ENCODE measurements at places on chromosomes 2 and 18.

GRCh38 chr2:101478181-101479001 lies 3.5 kb upstream of the RFX8 start:
- no peak overlapping the region for H3K4me3 ChIP-seq
- H3K36me3 ChIP-seq, result no peaks in the 10 kb centered on the region
- H3K4me1 ChIP-seq, result peaks cover 4% of the 10 kb centered on the region
- peaks cover 3% of the 10 kb centered on the region for H3K27me3 ChIP-seq

DNA sequence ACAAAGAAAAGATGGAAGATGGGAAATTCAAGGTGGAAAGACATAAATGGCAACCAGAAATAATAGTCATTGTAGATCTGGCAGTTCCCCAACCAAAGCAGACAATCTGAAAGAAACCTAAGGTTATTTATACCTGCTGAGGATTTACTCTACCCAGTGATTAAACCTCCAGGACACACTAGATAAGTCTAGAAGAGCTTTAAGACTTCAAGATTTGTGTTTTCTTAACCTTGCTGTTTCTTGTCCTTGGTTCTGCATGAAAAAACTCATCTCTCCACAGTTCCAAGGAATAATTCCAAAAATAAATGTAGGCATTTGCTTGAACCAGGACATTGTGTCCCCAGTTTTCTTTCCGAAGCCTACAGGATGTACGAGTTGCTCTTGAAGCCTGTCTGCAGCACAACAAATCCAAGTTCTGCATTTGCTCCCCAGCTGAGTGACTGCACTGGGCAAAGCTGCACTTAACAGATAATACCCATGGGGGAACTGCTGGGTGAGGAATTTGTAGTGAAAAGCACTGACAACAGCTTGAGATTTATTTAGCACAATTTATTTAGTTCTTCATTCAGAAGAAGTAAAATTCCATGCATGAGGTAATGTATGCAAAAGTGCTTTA lies 19.8 kb downstream of the DTNA start:
- H3K27ac ChIP-seq, result no peak overlapping the region
- H3K4me1 ChIP-seq, result no peaks in the 10 kb centered on the region
- DNase-seq, result no peak
- H3K27me3 ChIP-seq, result no peaks in the 10 kb centered on the region
- H3K36me3 ChIP-seq, result no peaks in the 10 kb centered on the region

- H3K4me1 ChIP-seq, result peaks cover 11% of the 10 kb centered on the region
- no peak for DNase-seq
- H3K27ac ChIP-seq, result no peak overlapping the region
- no peak overlapping the region for H3K4me3 ChIP-seq
- no peaks in the 10 kb centered on the region for H3K27me3 ChIP-seq
These were observed 30.2 kb downstream of the NRP2 start for GRCh38 chr2:205712508-205712907.

- no peaks in the 10 kb centered on the region for H3K27me3 ChIP-seq
- H3K4me3 ChIP-seq, result no peak overlapping the region
- no peaks in the 10 kb centered on the region for H3K36me3 ChIP-seq
- no peak for DNase-seq
- no peak overlapping the region for H3K27ac ChIP-seq
These were observed 120.1 kb upstream of the SLC39A10 start for GRCh38 chr2:195536906-195537305.

GRCh38 chr2:53987336-53987921 lies 16.6 kb upstream of the PSME4 start:
- no peaks in the 10 kb centered on the region for H3K36me3 ChIP-seq
- no peak overlapping the region for H3K27ac ChIP-seq
- H3K27me3 ChIP-seq, result no peaks in the 10 kb centered on the region

- H3K27ac ChIP-seq, result no peak overlapping the region
- H3K27me3 ChIP-seq, result no peaks in the 10 kb centered on the region
- DNase-seq, result no peak
These were observed 74.9 kb downstream of the ATL2 start for GRCh38 chr2:38301969-38302702.

DNA sequence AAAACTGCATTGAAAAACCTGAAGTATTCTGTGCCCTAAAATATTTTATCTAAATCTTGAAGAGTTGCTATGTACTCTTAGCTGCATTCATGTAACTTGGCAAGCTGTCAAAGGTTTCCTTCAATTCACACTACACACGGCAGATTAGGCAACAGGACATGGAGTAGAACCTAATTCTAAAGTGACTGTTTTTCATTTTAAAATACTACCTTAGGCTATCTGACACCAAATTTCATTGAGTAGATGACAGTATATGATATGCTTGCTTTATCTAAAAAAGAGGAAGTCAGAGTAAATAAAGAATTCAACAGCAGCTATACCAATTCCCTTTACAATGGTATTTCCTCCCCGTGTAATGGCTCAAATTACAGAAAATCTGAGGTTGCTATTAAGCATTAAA lies 45.4 kb downstream of the EXOC6B start:
- no peak overlapping the region for H3K27ac ChIP-seq
- no peaks in the 10 kb centered on the region for H3K4me1 ChIP-seq
- no peak overlapping the region for H3K4me3 ChIP-seq
- no peak for DNase-seq
- no peaks in the 10 kb centered on the region for H3K27me3 ChIP-seq
- no peaks in the 10 kb centered on the region for H3K36me3 ChIP-seq

DNA sequence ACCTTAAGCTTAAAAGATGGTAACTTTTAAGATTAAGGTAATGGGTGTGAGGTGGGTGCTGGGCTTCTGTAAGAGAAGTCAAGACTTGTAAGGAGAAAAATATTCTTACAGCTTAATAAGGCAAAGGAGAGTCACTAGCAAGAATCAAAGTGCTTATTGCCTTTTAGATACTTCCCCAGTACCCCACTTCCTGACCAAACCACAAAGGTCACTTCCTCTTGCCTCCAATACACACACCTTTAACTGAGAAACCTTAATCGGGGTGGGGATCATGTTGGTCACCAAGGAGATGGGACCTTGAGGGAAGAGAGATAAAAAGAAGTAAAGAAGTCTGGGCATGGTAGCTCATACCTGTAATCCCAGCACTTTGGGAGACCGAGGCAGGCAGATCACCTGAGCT lies 10.6 kb upstream of the ATG16L1 start:
- no peaks in the 10 kb centered on the region for H3K36me3 ChIP-seq
- no peak for DNase-seq
- H3K27me3 ChIP-seq, result no peaks in the 10 kb centered on the region
- H3K4me3 ChIP-seq, result no peak overlapping the region
- no peaks in the 10 kb centered on the region for H3K4me1 ChIP-seq

DNA sequence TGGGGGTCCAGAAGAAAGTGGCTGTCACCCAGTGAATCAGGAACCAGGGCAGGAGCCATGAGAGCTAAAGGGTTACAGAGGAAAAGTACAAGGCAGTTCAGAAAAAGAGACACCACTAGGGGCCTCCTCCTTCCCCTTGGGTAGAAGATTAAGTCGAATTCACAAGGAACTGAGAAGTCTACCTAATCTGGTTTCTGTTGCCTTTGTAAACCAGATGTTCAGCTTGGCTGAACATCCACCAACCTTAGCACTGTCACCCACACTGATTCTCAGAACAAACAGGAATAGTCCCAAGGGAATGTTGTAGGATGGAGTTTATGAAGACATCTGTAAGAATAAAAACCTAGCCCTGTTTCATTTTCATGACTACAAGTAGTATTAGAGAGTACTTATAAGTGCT lies 90.4 kb upstream of the NOSTRIN start:
- H3K27ac ChIP-seq, result no peak overlapping the region
- no peak overlapping the region for H3K4me3 ChIP-seq
- H3K27me3 ChIP-seq, result no peaks in the 10 kb centered on the region
- H3K36me3 ChIP-seq, result no peaks in the 10 kb centered on the region
- no peaks in the 10 kb centered on the region for H3K4me1 ChIP-seq

- peaks cover 38% of the 10 kb centered on the region for H3K36me3 ChIP-seq
- no peak for DNase-seq
- H3K4me1 ChIP-seq, result peaks cover 30% of the 10 kb centered on the region
- no peak overlapping the region for H3K27ac ChIP-seq
- H3K27me3 ChIP-seq, result no peaks in the 10 kb centered on the region
These were observed 9.1 kb downstream of the ITM2C start for GRCh38 chr2:230873661-230874401.

DNA sequence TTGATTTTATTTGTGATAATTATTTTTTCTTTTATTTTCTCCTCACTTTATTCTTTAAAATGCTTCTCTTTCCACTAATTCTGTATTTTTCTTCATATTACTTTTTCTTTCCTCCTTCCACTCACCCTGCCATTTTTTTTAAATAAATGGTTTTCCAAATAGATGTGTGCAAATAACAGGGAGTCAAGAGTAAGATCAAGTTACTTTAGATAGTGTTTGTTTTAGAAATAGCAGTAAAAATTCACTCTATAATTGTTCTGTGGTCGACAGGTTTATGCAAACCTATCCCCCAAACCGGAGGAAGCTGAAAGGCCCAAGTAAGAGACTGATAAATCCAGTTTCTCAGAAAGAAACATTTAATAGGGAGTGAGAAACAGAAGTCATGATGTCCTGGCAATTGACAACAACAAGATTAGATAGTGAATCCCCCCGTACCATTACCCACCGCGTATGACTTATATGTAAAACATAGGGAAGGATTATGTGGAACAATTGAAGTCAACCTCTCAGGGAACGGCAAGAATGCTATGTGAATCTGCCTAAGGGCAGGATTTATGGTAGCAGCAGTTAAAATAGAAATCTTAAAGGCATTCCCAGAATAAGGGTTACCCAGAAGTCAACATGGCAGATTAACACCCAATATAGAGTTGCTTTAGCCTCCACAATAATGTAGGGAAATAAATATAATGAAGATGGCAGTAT lies 75.5 kb downstream of the KYNU start:
- no peak overlapping the region for H3K27ac ChIP-seq
- H3K4me3 ChIP-seq, result no peak overlapping the region
- no peak for DNase-seq
- no peaks in the 10 kb centered on the region for H3K36me3 ChIP-seq
- no peaks in the 10 kb centered on the region for H3K4me1 ChIP-seq

DNA sequence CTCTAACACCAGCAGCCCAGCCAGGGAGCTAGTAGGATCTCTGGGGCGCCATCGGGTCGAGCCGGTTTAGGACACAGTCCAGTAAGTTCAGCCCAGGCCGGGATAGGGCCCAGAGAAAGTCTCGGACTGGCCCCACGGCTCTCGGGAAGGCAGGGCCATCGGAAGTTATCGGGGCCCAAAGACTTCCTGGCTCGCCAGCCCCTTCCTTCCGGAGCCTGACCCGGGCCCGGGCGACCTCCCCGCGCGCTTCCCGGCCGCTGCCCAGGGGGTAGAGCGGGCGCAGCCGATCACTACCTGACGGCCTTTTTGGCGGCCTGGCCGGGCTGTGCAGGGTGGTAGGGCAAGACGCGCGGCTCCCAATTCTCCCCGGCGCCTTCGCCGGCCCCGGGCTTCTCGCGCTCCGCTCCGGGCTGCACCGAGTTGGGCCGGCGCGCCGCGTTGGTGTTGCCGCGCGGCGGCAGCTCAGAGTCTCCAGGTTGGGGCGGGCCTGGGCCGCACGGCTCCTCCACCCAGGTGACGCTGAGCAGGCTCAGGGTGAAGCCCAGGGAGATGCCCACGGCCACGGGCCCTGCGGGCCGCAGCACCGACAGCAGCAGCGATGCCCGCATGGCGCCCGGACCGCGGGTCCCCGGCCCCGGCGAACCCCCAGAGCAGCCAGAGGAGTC lies 546 bp downstream of the CHPF start:
- H3K4me3 ChIP-seq, result peak overlapping the region; percentile 90
- H3K27me3 ChIP-seq, result no peaks in the 10 kb centered on the region
- peaks cover 17% of the 10 kb centered on the region for H3K4me1 ChIP-seq
- peaks cover 4% of the 10 kb centered on the region for H3K36me3 ChIP-seq

- no peak for DNase-seq
- no peaks in the 10 kb centered on the region for H3K36me3 ChIP-seq
- H3K27ac ChIP-seq, result no peak overlapping the region
- no peak overlapping the region for H3K4me3 ChIP-seq
These were observed 9.9 kb downstream of the OTX1 start for GRCh38 chr2:63060472-63060991.

- peaks cover 4% of the 10 kb centered on the region for H3K4me1 ChIP-seq
- no peaks in the 10 kb centered on the region for H3K36me3 ChIP-seq
- peak; percentile 48 for DNase-seq
These were observed 14.6 kb downstream of the RAB31 start for GRCh38 chr18:9722691-9723090.

DNA sequence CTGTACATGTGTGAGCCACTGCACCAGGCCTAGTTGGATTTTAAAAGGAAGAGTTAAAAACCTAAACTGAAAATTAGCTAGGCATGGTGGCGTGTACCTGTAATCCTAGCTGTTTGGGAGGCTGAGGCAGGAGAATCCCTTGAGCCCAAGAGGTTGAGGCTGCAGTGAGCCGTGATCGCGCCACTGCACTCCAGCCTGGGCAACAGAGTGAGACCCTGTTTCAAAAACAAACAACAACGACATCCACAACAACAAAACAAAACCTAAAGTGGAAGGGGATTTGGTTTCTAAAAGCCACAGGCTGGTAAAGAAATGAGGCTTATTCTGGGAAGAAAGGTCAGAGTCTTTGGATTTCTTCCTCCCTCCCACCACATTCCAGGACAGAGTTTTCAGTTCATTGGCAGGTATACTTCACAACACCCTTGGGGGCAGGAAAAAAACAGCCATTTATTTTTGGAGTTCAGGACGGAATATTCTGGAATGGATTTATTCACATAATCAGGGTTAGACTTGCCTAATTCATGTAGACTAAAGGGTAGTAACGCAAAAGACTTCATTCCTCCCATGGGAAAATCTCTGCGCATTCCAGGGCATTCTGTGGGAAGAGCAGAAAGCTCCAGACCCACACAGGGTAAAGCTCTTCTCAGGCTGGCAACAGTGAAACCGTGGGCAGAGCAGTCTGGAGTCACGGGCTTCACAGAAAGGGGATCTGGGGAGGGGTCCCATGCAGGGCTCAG lies 34.9 kb downstream of the TEX44 start:
- H3K4me3 ChIP-seq, result no peak overlapping the region
- no peak for DNase-seq
- H3K36me3 ChIP-seq, result no peaks in the 10 kb centered on the region
- H3K27me3 ChIP-seq, result no peaks in the 10 kb centered on the region
- H3K27ac ChIP-seq, result no peak overlapping the region

DNA sequence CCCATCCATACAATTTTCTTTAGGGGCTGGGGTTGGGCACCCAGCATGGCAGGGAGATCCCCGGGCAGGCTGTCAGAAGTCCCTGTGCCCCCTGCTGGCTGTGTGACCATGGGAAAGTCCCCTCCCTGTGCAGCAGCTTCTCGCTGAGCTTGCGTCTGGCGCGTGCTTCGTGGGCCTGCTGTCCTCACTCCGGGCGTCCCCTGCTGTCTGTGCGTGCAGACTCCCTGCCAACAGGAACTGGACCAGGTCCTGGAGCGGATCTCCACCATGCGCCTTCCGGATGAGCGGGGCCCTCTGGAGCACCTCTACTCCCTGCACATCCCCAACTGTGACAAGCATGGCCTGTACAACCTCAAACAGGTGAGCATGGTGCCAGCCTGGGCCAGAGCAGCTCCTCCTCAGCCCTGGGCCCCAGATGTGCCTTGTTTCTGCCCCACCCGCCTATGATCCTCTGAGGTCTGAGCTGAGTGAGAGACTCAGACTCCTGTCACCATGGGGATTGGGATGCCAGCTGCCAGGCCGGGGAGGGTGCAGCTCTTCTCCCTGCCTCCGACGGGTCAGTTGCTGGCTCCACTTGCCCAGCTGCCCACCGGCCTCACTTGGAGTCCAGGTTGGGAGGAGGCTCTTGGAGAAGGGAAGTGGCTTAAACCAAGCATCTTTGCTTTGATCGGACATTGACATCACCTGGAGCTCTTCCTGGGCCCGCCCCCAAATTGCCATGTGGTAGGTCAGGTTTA lies 28.6 kb downstream of the IGFBP2 start:
- no peaks in the 10 kb centered on the region for H3K27me3 ChIP-seq
- peaks cover 13% of the 10 kb centered on the region for H3K4me1 ChIP-seq
- no peak overlapping the region for H3K27ac ChIP-seq
- H3K4me3 ChIP-seq, result no peak overlapping the region
- peaks cover 25% of the 10 kb centered on the region for H3K36me3 ChIP-seq

Data from H1 (cell line).